Neural progenitor cell (in vitro differentiated cells): ENCODE measurements at places on chromosomes 12 and 14.

DNA sequence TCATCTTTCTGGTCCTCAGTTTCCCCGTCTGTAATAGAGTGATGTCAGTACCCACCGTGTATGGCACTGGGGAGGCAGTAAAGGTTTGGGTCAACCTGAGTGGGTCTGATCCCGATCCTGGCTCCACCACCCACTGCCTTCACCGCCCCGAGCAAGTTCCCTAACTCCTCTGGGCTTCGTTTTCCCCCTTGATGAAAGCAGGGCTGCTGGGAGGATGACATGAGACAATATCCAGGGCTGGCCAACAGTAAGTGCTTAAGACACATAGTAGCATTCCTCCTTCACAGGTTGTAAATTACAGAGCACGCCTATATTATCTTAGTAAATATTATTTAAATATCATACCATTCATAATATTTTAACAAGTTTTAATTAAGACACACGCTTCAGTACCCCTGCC lies 595 bp downstream of the PLEK2 start:
- no peak for DNase-seq

DNA sequence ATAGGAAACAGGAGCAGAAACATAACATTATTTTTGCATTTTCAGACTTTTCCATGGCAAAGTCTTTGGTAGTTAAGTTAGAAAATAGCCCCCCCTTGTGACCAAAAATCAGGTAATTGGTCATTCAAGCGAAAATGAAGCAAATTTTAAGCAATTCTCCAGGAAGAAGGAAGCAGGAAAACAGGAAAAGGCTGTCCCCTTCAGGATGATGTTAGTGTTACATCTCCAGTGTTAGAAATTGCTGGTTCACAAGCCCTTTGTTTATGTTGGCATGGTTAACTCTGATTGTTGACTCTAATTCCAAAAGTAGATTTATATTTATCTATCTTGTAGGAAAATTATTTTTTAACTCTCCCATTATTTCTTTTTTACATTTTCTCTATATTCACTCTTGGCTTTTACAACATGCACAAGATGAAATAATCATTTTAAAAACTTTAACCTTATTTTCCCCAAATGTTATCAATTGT lies 18.8 kb upstream of the GAS2L3 start:
- DNase-seq: peak; percentile 82

DNA sequence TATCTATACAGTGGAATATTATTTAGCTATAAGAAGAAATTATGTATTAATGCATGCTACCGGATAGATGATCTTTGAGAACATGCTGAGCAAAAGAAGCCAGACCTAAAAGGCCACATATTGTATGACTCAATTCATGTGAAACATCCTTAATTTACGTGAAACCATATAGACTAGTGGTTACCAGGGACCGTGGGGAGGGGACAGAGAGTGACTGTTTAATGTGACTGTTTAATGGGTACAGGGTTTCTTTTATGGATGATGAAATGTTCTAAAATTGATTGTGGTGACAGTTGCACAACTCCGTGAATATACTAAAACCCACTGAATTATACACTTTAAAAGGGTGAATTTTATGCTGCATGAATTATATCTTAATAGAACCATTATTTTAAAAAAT lies 8.5 kb upstream of the BCL7A start:
- DNase-seq: no peak

- DNase-seq: peak; percentile 70
Observed at GRCh38 chr12:8697120-8697475, 693 bp upstream of the RIMKLB start.

DNA sequence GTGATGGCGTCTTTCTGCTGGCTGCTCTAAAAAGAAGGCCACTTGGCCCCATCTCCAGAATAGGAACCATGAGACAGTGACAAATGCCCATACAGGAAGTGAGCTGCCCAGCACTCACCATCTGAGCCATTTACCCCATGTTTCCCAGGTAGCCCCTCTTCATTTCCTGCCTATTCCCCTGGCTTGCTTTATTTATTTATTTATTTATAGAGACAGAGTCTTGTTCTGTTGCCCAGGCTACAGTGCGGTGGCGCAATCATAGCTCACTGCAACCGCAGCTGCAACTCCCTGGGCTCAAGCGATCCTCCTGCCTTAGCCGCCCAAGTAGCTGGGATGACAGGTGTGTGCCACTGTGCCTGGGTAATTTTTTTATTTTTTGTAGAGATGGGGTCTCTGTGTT lies 71.2 kb downstream of the RIN3 start:
- no peak for DNase-seq

DNA sequence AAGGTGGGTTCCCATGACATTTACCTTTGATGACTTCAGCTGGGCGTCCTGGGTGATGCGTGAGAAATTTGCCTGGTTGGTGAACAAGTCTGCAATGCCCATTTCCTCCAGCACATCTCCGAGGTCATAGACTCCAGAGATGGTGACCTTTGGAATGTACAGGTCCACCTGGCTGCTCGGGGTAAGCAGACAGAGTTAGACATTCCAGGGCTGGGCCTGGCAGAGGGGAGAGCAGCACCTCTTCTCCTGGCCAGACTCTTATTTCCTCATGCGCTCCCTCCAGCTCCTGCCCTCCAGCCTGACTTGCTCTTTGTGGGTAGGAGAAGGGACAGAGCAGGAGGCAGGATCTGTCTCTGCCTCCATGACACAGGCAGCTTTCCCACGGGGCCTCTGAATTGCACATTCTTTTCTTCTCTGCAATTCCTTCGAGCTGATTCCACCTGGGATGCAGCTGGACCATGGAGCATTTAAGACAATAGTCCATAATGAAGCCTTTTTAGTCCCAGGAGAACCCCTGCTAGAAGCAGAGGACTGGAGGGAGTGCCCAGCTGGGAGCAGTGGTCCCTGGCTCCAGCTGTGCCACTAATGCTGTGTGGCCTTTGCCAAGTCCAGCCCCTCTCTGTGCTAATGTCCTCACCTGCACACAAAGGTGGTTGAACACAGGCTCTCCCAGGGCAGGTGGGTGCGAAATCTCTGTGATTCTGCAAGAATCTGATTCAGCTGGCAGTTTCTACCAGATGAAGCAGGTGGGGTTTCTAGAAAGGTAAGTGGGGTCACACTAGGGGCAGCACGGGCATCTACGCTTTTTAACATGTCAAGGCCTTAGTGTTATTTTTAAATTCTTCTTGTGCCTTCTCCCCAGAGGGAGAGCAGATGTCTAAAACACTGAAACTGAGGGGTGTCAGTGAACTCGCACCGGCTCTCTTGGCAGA lies 13.2 kb upstream of the SERPINA10 start:
- peak; percentile 16 for DNase-seq

- no peak for DNase-seq
Observed at GRCh38 chr14:20714593-20715250, 26.2 kb downstream of the ANG start.
